ENCODE measurements at places on chromosomes 1 and 21.

DNA sequence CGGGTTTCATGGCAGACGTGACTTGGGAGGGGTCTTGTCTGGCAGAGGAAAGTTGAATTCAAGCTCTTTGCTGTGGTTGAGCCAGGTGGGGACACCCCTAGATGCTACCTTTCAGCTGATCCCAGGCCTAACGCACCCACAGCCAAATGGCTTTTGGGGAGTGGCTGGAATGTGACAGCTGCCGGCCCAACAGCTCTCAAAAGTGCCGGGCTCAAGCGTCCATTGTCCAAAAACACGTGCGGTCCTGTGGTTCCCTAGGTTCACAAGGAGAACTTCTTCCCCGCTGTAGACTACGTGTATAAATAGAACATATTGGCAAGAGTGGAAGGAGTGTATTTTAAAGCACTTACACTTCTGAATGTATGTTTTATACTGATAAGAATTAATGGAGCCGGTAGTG lies 87.1 kb upstream of the ARHGEF16 start:
- DNase-seq, result no peak

GRCh38 chr1:216830424-216831210 lies 107.4 kb upstream of the ESRRG start:
- DNase-seq, result no peak

DNA sequence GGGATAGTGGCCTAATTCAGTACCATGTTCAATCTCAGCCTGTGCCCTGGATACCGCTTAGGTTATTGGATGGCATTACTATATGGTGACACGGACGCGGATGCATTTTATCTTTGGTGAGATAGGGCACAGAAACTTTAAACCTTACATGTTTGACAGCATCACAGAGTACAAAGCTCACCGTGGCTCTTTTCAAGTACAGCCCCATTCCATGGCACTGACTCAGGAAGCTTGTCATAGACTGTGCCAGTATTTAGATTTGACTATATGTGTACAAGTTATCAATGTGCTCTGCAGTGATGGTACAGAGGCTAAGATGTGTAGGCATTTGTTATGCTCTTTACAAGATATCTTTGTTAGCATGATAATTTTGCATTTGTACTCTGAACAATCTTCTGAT lies 169.0 kb downstream of the RYR2 start:
- no peak for DNase-seq

- peak; percentile 38 for DNase-seq
Measured at GRCh38 chr1:228400237-228400651, 6.4 kb downstream of the TRIM11 start.

GRCh38 chr1:5830771-5831599 lies 161.2 kb downstream of the NPHP4 start:
- no peak for DNase-seq

DNA sequence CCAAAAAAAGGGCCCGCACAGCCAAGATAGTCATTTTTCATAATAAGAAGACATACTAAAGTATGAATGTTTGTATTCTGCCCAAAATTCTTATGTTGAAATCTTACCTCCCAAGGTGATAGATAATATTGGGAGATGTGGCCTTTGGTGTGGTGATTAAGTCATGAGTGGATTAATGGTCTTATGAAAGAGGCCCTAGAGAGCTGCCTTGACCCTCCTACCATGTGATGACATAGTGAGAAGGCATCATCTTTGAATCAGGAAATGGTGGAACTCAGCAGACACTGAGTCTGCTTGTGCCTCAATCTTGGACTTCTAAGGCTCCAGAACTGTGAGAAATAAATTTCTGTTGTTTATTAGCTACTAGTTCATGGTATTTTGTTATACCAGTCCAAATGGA lies 11.8 kb upstream of the RNPC3 start:
- DNase-seq, result no peak

- DNase-seq, result no peak
Measured at GRCh38 chr21:26686705-26687104, 113.6 kb upstream of the CYYR1 start.

DNA sequence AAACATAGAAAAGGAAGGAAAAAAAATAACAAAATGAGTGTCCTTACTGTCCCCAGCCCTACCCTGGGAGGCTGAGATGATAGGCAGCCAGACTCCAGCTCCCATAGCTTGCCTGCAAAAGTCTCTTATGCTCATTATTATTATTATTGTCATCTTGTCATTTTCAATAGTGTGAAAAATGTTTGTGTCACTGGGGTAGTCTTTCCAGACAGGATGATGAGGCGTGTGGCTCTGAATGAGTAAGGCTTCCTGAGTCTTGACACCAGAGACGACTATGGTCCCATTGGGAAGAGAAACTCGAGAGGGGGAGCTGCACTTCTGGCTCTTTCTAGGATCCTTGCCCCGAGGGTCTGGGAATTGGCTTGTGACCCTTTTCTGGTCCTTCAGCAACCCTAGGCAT lies 1.1 kb upstream of the CYB561D1 start:
- DNase-seq, result no peak

- no peak for DNase-seq
Measured at GRCh38 chr1:228176461-228177182, 11.0 kb downstream of the IBA57 start.

- DNase-seq, result no peak
Measured at GRCh38 chr1:106072909-106073600, 983.4 kb upstream of the PRMT6 start.

DNA sequence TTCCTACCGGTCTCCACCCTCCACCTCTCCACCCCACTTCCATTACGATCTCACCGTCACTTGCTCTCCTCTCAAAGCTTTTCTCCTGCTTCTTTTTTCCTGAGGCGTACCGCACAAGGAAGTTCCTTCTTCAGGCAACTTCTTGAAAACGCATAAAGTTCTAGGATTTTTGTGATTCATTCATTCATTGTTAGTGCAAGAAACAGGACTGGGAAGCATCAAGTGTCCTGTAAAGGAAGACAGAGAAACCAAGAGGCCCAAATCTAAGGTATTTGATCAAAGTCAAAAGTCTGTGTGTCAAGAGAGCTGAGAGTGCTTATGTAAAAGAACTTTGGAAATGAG lies 1.3 kb upstream of the RCC2 start:
- DNase-seq, result no peak

DNA sequence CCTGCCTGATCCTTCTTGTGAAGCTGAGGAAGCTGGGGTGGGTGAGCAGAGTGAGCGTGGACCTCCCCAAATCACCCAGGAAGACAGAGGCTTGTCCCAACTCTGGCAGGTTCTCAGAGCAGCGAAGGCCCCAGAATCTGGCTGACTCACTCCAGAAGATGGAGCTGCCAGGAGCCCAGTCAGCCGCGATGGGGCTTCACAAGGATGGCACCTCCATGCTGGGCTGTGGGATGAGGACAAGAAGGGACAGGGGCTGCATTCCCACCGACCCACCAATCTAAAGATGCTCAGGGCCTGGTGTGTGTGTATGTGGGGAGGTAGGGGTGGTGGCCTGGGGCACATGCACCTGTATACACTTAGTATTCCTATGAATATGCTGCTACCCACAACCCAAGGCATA lies 52.9 kb downstream of the ATP1A1 start:
- DNase-seq, result no peak

- DNase-seq, result no peak
Measured at GRCh38 chr1:151370211-151370911, 2.1 kb downstream of the SELENBP1 start.

- DNase-seq, result no peak
Measured at GRCh38 chr21:27362249-27362648, 395.4 kb upstream of the ADAMTS5 start.

DNA sequence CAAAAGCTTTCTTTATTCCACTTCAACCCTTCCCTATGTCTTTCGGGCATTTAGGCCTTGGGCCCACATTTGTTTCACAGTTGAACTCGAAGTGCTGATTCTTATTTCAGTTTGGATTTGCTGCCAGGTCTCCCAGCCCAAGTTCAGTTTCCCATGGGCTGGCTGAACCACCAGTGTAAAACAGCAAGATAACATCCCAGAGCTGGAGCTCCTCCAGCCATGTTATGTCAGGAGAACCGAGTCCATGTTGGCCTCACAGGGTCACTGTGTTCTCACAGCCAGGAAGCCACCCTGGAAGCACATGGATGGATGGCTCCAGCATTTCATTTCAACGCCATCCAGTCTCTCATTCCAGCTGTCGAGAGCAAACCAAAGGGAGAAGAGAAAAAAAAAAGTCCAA lies 45.2 kb upstream of the RXRG start:
- DNase-seq, result no peak

GRCh38 chr1:112904071-112904830 lies 51.7 kb downstream of the SLC16A1 start:
- no peak for DNase-seq

DNA sequence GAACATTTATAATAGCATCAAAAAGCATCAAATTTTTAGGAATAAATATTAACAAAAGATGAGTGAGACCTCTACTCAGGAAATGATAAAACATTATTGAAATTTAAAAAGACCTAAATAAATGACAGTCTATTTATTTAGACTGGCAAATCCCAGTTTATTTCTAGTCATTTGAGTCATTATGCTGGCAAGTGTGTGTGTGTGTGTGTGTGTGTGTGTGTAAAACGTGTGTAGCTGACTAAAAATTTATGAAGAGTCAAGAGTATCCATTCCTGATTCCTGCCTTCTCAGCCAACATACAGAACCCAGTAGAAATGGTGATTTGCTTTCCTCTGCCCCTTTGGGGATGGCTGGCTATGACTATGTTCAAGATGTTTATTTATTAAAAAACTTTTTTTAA lies 46.2 kb downstream of the OSBPL9 start:
- DNase-seq, result no peak

DNA sequence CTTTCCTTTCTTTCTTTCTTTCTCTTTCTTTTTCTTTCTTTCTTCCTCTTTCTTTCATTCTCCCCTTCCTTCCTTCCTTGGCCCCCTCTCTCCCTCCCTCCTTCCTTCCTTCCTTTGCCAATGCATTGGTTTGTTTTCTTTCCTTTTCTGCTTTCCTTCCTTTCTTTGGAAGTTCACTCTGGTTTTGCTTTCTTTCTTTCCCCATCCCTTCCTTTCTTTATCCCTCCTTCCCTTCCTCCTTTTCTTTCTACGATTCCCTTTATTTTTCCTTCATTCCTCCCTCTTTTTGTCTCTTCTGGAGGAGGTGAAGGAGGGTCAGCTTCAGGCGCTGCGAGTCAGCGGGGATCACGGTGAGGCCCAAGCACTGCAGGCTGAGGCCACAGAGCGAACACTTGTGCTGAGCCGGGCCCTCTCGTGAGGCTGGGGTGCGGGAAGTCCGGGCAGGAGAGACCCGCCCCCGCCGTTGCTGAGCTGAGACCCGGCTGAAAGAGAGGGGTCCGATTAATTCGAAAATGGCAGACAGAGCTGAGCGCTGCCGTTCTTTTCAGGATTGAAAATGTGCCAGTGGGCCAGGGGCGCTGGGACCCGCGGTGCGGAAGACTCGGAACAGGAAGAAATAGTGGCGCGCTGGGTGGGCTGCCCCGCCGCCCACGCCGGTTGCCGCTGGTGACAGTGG lies 1.5 kb downstream of the SIM2 start:
- no peak for DNase-seq

DNA sequence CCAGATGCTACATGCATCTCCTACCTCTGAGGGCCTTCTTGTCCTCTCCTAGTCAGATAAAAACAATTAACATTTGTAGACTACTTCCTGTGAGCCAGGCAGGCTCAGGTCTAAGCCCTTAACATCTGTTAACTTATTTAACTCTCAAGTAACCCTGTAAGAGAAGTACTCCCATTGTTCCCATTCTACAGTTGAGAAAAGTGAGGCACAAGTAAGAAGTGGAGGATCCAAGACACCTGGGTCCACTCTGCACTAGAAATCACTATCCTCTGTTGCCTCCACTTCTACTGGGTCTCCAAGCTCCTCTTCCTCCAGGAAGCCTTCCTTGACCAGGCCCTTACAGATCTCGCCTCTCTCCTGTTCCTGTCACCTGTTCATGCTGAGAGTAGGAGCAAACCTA lies 9.7 kb downstream of the C1orf216 start:
- no peak for DNase-seq

DNA sequence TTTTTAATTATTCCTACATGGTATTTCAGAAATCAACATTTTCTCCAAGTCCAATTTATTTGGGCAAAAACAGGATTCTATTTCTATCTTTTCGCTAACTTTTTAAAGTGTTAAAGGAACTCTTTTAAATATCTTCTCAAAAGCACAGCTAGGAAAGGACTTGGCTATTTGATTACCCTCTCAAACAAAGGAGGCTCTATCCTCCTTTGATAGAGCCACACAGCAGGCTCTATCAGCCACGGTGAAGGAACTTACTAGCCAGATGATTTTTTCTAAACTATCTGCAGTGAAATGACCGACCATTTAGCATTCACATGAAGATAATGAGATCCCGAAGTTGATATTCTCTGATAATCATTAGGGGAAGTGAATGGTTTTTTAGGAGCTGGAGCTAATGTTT lies 9.1 kb downstream of the ANGPTL7 start:
- no peak for DNase-seq

DNA sequence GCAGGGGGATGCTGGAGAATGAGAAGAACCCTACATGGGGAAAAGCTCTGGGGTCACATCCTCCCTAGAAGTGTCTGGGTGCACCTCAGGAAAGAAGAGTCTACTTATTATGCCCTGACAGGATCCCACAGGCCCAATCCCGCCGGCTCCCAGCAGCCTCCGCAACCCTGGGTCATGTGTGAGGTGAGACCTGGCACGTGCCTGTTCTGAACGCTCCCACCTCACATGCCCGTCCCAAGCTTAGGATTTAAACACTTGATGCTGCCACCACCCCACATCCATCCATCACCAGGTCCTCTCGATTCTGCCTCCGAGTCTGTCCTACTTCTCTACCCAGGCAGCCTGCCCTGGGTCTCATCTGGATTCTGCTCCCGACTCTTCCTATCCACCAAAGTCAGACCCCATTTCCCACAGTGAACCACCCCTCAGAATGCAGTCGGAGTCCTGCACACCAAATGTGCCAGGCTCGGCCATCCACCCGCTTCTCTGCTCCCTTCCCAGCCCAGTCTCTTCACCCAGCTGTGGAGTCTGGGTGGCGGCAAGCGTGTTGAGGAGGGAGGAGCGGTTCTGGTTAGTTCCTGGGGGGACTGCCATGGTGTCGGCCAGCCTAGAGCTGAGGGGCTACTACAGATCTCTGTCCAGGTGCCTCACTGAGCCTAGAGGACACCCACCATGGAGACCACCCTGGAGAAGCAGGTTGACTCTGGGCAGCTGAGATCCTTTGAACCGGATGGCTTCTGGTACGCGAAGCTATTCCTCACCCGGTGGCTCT lies 23.9 kb downstream of the SLC2A1 start:
- no peak for DNase-seq

DNA sequence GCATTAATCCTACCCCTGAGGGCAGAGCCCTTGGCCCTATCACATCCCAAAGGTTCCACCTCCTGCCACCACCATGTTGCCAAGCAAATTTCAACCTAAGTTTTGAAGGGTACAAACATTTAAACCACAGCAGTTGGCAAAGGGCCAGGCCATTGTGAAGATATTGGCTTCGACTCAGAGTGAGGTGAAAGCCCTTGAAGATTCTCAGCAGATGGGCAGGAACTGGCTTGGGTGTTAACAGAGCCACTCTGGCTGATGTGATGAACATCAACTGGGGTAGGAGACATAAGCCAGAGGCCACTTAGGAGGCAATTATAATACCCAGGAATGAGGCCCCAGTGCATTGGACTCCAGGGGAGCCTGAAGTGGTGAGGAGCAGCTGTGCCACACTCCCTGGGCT lies 207.7 kb upstream of the KAZN start:
- DNase-seq, result no peak

GRCh38 chr1:8226747-8227146 lies 91.2 kb upstream of the SLC45A1 start:
- no peak for DNase-seq

- DNase-seq, result no peak
Measured at GRCh38 chr1:23436520-23437354, 12.2 kb upstream of the TCEA3 start.

- DNase-seq, result no peak
Measured at GRCh38 chr1:21822349-21822748, 10.3 kb downstream of the LDLRAD2 start.

All from ureter (tissue), 1 donor.